AG08395 (cell line): ENCODE measurements at places on chromosomes 2 and 18.

- DNase-seq: no peak
Observed at GRCh38 chr2:69490486-69490885, 53.3 kb upstream of the NFU1 start.

DNA sequence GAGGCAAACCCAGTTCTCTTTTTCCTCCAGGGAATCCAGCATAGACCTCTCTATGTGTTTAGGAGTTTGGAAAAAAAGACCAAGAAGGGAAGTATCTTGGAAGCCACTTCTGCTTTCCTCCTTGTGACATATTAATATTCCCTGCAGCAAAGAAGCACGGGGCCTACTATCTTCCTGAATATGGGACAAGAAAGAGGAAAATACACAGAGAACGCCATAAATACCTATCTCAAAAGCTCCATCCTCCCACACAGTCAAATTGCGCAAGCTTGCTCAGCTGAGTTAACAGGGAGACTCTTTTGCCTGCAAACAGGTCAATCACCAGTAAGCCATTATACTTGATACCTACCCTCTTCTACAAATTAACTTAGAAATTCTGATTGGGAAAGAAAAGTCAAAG is 16.7 kb upstream of the RAPH1 start:
- no peak for DNase-seq

GRCh38 chr2:218418717-218419458 is at the start of gene VIL1:
VIL1 (plus strand) TSS chr2:218419123; CDS start chr2:218423779, 4,656 bp downstream.
- no peak for DNase-seq

- DNase-seq: no peak
Observed at GRCh38 chr2:128053331-128053730, 25.5 kb upstream of the SAP130 start.

- DNase-seq: no peak
Observed at GRCh38 chr2:162226836-162227235, 16.4 kb downstream of the FAP start.

DNA sequence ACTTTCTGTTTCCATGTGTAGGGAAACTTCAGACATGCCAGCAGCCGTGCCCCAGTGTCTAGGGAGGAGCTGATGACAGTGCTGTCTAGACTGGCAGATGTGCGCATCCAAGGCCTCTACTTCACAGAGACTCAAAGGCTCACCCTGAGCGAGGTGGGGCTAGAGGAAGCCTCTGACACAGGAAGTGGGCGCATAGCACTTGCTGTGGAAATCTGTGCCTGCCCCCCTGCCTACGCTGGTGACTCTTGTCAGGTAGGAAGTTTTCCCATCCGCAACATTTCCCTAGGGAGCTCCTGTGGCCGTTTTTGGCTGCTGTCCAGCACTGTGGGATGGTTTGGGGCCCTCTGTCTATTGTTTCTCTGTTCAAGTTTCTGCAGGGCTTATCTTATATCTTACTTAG is 143.1 kb upstream of the TTC39C start:
- DNase-seq: no peak

DNA sequence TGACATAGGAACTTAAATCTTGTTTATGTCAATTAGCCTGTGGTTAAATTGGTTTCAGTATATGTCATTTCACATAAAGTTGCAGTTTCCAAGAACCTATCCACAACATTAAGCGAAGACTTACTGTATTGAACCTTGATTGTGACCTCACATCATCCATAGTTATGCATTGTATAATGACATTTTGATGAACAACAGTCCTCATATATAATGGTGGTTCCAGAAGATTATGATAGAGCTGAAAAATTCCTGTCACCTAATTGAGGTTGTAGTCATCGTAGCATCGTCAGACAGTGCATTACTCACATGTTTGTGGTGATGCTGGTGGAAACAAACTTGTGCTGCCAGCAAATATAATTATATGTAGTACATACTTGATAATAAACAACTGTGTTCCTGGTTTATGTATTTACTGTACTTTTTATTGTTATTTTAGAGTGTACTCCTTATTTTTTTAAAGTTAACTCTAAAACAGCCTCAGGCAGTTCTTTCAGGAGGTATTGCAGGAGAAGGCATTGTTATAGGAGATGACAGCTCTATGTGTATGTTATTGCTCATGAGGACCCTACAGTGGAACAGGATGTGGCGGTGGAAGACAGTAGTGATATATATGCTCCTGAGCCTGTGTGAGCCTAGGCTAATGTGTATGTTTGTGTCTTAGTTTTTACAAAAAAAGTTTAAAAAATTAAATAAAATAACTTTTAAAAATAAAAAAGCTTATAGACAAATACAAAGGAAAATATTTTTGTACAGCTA is 56.6 kb downstream of the UBE2E3 start:
- peak; percentile 62 for DNase-seq

DNA sequence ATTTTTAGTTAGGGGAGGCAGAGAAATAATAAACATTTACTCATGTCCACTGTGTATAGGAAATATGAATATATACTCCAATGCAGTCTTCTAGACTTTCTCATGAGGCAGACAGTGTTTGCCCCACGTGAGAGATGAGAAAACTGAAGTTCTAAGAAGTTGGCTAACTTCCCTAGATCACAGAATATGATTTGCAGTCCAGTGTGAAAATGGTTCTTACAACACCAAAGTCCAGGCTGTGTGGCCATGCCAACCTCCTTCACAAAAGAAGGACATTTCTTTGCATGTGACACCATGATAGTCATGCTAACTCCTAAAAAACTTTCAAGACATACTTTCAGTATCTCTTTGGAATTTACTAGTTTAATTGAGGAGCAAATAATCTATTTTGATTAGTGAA is 143.7 kb downstream of the IRS1 start:
- peak; percentile 34 for DNase-seq

DNA sequence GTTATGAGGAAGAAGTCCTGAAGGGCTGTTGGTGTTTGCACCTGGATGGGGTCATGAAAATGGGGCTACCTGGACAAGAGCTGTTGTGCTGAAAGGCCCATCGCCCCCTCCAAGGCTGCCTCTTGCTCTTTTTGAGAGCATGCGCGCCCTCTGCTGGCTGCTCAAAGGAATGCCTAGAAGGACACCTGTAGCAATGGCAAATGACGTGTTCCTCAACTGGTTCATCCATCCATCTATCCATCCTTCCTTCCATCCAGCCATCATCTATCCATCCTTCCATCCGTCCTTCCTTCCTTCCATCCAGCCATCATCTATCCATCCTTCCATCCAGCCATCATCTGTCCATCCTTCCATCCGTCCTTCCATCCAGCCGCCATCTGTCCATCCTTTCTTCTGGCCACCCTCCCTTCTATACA is 17.2 kb upstream of the RPL31 start:
- DNase-seq: peak; percentile 73

DNA sequence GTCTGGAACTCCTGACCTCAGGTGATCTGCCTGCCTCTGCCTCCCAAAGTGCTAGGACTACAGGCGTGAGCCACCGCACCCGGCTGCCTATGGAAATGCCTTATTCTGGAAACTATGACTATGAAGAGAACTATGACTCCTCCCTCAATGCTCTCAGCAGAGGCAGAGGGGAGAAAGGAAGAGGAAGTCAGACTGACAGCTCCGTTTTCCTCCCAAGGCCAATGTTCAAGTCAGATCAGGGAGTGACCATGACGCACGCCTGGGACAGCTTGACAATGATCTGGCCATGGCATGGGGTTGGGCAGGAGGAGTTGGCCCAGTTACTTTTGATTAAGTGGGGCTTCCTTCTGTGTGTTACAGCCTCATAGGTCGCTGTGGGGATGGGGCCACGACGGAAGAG is 44.3 kb upstream of the MRPL33 start:
- DNase-seq: no peak

DNA sequence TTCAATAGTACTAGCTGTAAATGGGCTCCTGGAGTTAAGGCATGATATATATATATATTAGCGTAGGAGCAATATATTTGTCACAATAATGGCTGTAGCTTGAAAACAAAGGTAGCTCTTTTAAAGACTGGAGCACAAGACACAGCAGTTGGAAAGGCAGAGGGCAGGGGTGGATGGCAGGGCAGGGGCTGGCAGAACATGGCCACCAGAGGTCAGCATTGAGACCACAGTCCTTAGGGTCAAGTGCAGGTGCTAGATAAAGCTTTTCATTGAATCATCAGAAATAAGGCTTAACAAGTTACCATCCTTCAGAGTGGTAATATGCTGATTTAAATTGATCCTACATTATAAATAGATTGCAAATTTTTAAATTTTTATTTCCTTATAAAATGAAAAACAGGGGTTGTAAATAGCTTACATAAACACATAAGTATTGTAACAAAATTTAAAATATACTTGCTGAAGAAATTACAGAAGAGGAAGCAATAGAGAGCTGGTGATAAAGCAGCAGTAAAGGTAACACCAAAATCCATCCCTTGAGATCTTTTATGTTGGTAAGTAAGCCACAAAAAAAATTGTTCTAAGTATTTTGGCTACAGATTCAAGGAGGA is 161.2 kb upstream of the PIEZO2 start:
- DNase-seq: peak; percentile 52

GRCh38 chr18:48913201-48913600 is 37.6 kb downstream of the SMAD7 start:
- DNase-seq: no peak

DNA sequence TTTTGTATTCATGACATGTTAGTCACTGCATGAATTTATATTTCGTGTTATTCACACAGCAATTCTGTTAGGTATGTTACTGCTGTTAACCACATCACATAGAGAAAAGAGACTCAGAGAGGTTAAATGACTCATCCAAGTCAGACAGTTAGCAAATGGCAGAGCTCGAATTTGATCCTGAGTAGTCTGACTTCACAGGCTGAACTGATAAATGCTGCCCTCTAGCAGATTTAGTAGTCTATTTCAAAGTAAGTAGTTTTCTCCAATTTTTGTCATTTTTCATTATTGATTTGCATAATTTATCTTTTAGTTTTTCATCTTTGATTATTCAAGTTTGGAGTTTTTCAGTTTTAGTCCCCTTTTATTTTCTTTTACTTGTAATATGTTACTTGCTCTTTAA is 58.3 kb downstream of the WDR7 start:
- DNase-seq: peak; percentile 80

DNA sequence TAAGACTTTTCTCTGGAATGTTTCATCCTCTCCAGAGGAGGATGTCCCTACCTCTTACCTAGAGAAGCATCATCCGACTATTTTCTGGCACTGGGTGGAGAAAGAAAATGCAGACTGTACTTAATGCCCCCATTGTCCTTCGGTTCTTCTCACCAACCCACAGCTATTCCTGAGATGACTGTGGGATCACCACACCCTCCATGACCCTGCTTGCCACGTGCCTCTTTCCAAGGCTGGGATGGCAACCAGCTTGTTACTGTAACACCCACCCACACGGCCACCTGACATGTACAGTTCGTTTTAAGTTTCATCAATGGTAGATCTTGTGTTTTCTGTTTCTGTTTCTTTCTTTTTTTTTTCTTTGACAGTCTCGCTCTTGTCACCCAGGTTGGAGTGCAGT is 365.2 kb downstream of the FBXO15 start:
- no peak for DNase-seq

- DNase-seq: no peak
Observed at GRCh38 chr2:112839407-112840067, 3.0 kb upstream of the IL1B start.

GRCh38 chr2:38959938-38960608 is 70.4 kb downstream of the ARHGEF33 start:
- DNase-seq: peak; percentile 87

DNA sequence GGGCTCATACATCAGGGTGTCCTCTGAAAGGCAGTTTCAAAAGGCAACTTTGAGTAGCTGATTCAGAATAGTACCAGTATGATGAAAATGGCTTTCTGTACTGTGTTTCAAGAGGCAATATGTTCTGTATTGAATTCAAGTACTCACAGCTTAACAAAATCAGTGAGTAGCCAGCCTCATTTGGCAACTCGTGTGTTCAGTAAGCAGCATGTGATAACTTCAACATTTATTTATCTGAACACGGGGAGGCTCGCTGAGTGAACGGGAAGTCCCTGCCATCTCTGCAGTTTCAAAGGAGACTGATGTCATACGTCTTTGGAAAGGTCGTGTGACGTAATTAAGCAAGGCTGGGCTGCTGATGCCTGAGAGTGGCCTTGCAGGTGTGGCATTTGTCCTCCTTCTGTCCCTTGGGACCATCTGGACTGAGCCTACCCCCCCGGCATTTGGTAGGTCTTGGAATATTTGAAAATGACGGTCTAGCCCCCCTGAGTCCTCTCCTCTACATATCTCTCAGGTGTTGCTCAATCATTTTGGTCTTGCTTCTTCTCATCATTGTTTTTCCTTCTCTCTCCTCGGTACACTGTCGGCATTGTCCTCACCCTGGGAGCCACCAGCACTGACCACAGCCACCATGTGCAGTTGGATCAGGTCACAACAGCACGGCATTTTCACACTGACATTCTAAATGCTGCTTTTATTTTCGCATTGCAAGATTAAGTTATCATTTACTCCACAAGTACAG is 62.8 kb downstream of the SMIM21 start:
- DNase-seq: no peak

GRCh38 chr2:82993609-82994008 is 1465.5 kb downstream of the SUCLG1 start:
- DNase-seq: no peak

DNA sequence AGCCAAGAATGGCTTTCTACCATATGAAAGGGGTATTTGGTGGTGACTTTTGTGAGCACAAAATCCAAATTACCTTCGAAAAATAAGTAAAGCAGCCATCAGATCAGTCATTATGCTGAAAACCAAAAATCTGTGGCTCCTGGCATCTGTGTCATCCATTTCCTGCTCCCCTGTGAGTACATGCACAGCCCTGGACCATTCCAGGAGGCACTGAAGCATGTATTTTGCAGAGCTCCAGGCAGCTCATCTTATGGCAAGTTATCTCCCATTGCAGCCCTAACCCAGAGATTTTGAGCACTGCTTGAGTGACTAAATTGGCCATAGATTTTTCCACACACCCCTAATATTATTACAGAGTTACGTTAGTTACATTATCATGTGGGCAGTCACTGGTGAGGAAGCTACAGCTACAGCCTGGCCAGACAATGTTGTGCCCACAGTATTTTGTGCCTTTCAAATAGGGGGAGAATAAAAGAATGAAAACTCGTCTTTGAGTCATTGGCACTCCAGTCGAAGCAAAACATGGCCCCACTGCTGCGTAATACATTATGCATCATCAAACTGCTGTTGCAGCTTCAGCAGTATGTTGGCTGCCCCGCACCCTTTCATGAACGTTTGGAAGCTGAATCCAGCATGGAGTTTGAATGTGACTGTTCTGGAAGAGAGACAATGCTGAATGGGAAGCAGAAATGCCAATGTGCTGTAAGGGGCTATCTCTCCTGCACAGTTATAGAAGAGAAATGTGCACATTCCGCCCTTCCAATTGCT is 702.2 kb downstream of the RNF144A start:
- DNase-seq: no peak

GRCh38 chr2:231853105-231853504 is 66.9 kb downstream of the COPS7B start:
- no peak for DNase-seq

DNA sequence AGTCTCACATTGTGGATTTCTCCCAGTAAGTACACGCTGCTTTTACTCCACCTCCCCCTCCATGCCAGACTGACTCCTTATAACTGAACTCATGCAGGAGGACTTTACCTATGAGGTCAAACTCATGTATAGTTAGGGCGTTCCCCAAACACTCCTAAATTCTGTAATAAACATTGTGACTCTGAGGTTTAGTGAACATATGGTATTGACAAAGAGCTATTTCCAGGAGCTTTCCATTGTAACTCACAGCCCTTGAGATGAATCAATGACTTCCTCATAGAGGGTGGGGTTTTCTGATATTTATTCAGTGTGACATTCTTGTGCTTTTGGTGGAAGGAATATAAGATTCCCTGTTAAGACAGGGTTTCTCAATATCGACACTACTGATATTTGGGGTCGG is 337.4 kb upstream of the SLC14A2 start:
- no peak for DNase-seq

- DNase-seq: no peak
Observed at GRCh38 chr2:65722028-65722778, 289.8 kb upstream of the SPRED2 start.

- DNase-seq: peak; percentile 88
Observed at GRCh38 chr2:201854221-201854801, 48.0 kb downstream of the CDK15 start.
